Cortex of kidney (tissue), 1 donor: ENCODE measurements at places on chromosomes 5 and 9.

DNA sequence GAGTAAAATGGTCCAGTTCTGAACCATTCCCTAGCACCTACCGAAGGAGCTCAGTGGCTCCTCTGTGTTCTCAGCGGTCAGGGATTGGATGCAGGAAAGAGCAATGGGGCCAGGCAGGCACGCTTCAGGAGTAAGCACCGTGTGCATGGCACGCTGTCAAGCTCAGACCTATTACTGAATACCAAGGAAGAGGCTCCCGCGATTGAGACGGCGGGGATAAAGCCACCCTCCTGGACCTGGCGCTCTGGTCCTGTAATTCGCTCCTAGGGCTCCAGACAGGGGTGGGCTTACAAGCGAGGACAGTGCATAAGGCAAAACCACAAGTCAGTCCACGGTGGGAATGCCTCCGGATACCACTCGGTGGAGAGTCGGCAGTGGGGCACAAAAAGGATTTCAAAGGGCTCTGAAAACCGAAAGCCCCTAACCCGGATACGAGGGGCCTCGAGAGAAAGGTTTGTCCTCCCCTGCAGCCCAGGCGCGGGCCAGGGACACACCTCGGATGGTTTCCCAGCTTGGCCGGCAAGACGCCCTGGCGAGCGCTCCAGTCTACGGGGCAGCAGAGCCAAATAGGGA is 988 bp downstream of the OXCT1 start:
- no peak for DNase-seq

GRCh38 chr9:126424511-126424910 is 97.9 kb downstream of the MVB12B start:
- DNase-seq = no peak

DNA sequence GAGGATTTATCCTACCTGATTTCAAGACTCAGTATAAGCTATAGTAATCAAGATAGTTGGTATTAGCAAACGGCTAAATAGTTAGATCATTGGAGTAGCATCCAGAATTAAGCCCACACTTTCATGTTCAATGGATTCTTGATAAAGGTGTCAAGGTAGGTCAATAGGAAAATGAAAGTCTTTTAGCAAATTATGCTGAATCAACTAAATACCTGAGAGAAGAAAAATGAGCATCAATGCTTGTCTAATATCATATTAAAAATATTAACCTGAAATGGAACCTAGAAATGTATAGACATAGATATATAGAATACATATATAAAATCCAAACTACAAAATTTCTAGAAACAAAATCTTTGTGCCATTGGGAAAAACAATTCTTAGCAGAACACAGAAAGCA is 685.6 kb downstream of the DTWD2 start:
- DNase-seq = no peak

DNA sequence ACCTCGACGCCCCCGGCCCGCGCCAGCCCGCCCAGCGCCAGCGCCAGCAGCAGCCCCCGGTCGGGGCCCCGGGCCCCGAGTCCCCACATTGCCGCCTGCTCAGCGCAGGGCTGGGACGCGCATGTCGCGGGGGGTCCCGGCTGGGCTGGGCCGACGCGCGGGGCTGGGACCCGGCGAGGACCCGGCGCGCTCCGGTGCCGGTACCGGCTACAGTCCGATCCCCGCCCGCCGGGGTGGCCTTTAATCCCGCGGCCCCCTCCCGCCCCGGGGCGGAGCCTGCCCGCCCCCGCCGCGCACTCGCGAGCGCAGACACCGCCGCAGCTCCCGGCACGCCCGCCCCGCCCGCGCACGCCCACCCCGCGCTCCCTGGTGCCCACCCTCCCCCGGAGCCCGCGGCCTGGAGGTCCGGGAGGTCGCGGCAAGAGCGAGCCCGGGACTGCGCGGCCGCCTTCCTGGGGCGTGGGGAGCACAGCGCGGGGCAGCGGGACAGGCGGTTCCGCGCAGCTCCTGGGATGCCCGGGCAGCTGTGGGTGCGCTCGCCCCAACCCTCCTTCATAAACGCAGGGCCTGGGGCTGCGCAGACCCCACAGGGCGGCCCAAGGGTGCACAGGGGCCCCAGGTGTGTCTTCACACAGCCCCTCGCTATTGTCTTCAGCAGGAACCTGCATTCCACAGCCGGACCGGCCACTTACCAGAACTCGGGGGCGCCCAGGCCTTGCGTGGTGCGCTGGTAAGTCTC is at the start of gene SLC9A3:
SLC9A3 (minus strand) TSS at position 216 of the 739 bp plus-strand sequence.
- DNase-seq = no peak

DNA sequence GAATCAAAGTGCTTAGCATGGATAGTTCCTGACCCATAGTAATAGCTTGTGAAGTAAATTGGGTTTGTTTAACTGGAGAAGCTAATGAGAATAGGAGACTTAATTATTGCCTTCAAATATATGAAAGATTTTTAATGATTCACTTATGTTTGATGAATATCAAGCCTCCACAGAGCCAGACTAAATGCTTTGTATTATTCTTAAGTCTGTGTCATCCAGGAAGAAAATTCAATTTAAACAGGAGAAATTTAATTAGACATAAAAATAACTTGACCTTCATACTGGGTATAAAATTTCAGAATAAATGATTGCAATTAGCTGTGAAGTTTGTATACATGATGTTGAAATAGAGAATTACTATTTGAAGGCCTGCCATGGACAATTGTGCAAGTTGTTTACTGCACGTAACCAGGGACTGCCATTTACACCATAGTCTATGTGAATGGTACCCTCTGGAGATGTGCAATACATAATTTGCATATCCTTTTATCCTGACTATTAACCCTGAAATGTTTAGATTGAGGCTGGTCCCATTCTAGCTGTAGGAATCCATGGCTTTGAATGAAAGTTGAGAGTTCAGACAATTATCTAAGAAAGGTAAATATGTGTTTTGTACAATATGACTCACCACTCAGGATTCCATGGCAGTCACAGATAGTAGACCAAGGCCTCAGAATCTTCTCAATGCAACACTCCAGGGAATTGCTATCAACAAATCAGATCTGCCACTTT is 133.5 kb upstream of the IL12B start:
- no peak for DNase-seq

DNA sequence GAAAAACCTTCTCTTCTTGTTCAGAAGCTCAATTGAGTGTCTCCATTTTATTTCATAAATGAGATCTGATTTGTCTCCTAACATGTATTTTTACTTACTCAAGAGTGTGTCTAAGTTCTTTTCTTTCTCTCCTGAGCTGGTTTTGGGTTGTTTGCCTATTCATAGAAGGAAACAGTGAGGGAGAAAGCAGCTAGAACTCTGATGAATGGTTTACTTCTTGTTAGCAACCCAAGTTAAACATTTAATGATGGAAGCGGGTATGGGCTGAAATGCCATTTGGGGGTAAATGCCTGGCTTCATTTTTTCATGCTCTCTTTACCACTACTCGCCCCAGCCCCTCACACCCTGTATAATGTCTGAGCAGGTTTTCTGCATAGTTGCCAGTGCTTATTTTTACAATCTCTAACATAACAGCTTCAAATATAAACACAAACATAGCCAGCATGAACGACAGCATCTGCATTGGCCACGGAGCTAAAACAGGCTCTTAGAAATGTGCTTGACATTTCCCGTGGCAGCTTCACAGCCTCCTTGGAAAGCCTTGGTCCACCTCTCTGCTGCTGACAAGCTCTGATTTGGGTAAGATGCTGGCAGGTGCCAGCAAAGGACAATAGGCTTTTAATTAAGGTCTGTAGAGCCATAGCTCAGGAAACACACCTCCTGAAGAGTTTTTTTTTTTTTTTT is 321.1 kb downstream of the ARHGEF28 start:
- no peak for DNase-seq

DNA sequence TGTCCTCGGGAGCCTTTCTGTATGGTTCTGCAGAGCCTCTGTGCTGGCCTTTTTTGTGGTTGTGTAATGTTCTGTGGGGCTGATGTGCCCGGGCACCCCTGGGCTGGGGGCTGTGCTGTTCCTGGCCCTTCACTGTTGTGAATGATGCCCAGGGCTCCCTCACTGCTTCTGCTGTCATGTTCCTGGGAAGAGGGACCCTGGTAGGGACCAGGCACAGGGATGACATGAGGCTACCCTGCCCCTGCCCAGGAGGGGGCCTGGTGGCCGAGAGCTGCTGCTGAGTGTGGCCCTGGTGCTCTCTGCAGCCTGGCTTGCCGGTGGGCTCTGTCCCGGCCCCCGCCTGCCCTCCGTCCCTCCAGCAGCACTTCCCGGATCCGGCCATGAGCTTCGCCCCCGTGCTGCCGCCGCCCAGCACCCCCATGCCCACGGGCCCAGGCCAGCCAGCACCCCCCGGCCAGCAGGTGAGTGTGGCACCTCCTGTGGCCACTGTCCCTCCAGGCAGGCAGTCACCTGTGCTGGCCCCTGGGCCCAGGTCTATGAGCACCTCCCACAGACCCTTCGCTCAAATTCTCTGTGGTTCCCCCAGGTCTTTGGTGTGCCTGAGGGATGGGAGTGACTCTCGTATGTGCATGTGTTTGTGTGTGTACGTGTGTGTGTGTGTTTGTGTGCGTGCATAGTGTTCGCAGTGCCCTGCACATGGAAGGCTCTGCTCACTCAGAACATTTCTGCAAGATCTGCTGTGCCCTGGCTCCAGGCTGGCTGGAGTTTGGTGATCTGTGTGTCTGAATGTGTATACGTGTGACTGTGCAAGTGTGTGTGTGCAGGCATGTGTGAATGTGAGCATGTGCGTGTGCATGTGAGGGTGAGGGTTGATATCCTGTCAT is 72.3 kb downstream of the WNK2 start:
- DNase-seq = no peak

GRCh38 chr9:114898741-114899140 is 31.6 kb downstream of the TNFSF8 start:
- no peak for DNase-seq

GRCh38 chr9:131838530-131839280 is 98.8 kb upstream of the RAPGEF1 start:
- DNase-seq = no peak

- no peak for DNase-seq
Measured at GRCh38 chr5:37121465-37121864, 127.7 kb downstream of the CPLANE1 start.

- no peak for DNase-seq
Measured at GRCh38 chr9:35797311-35798109, 6.1 kb downstream of the NPR2 start.

DNA sequence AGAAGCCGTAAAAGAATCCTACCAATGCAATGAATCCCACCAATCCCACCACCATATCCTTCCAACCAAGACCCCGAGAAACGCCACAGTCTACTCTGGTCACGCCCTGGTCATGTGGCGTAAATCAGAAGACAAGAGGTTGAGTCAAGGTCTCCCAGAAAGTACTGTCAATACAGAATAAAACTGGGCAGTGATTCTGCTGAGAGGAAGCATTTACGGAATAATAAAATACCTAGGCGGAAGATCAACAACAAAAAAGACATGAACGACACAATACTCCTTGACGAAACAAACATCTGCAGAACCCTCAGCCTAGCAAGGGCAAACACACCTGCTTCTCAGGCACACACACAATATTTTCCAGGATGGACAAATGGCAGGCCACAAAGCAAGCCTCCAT is 62.8 kb downstream of the GOLM1 start:
- no peak for DNase-seq

DNA sequence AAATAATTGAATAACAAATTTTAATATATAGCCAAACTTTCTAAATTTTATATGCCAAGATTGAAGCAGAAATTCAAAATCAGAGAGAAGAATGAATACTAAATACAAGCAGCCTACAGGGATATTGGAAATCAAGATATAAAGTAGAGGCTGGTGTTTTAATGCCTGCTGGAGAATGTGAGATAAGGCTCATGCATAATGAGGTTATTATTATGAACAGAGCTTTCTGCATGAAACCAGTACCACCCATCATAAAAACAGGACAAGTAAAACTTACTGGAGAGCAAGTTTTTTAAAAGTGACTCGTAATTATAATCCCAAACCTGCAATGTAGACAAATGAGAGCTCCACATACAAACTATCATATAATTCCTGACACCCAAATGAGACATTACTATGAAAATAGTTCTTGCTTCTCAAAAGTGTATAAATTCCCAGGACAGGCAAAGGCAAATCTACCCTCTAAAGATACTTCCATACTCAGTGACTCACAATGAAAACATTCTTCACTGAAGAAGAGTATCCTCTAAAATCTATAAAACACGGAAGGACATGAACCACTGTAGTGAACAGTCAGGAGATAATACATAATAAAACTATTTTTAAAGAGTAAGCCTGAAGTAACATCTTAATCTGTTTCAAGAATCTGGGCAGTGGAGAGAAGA is 532.0 kb upstream of the GRAMD2B start:
- no peak for DNase-seq

- DNase-seq = no peak
Measured at GRCh38 chr9:109245310-109245897, 75.5 kb downstream of the EPB41L4B start.

GRCh38 chr9:38359689-38360385 is 32.7 kb upstream of the ALDH1B1 start:
- no peak for DNase-seq

DNA sequence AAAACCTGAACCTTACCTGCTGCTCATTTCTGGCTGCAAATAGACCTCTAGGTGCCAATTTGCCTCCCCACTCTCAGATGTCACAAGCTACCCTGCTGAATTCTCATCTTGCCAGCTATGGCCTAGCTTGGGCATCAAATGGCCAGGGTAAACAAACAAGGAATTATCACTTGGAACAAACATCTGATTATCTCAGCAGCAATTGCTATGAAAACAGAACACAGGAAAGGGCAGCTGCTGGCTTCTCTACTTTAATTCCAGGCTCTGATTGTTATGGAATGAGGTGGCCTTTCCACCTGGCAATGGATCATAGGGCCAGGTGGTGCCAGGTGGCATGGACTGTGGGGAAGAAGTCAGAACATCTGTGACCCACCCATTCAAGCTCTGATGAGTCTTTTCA is 505.1 kb downstream of the TLR4 start:
- no peak for DNase-seq

GRCh38 chr5:87389296-87390034 is 23.3 kb downstream of the CCNH start:
- DNase-seq = no peak

DNA sequence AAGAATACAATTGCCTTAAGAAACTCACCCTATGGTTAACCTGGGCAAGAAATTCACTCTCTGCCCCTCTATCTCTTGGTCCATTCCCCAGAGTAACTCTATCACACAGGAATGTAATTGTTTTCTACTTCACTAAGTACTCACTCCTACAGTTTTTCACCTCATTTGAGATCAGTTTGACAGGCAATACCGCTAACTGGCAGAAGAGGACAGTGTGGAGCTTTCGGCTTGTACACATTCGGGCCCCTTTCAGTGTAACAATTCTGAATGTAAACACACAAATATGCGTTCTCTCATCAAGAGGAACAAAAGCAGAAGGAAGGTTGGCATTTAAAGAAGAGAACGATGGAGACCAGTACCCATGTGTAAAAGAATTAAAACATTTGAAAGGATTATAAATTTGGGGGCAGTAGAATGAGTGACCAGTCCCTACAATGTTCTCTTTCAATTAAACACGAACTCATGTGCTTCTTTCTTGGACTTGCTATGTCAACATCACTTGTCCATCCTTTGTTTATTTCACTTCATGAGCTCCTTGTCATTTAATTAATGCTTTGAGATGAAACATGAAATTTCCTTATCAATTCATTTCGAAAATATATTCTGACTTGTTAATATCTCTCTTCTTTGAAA is 188.5 kb upstream of the GRAMD2B start:
- no peak for DNase-seq

- DNase-seq = no peak
Measured at GRCh38 chr9:125767349-125767748, 20.2 kb downstream of the PBX3 start.
